Activated CD4-positive, alpha-beta T cell treated with anti-CD3 and anti-CD28 coated beads for 1 hour (primary cell): ENCODE measurements at places on chromosomes 12 and 14.

GRCh38 chr12:10169104-10169503, 2.8 kb downstream of the OLR1 start:
- no peak for DNase-seq

- DNase-seq: no peak
Measured at GRCh38 chr12:18570543-18570942, 167.3 kb downstream of the PLCZ1 start.

DNA sequence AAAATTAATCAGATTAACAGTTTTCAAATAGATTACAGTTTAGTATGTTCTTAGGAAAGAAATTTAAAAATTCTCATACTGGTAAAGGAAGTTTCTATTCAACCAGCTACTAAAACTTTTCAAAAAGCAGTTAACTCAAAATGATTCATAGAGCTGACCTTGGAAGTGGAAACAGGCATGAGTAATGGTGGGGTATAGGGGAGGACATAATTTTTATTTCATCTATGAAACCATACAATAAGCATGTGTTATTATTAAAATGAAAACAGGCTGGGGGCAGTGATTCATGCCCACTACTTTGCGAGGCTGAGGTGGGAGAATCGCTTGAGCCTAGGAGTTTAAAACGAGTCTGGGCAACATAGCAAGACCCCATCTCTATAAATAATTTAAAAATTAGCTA, 73.0 kb downstream of the DNAI7 start:
- no peak for DNase-seq

GRCh38 chr12:104226672-104227071, 11.1 kb downstream of the TXNRD1 start:
- DNase-seq: no peak

DNA sequence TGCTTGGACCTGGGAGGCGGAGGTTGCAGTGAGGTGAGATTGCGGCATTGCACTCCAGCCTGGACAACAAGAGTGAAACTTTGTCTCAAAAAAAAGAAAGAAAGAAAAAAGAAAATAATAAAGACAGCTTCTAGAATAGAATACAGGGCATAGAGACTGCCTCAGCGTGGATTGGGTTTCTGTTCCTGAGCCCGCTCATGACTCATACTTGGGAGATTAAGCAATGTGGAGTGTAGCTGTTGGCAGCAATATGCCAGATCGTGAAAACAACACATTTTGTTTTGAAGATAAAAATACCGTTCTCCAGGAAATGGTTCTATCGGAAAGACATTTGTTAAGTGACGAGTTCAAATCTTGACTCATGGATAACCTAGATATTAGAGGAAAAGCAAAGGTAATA, 67.2 kb downstream of the GLT1D1 start:
- DNase-seq: no peak
